ENCODE measurements at places on chromosomes 12 and 14.
A peak's percentile ranks its signal among the peaks of the same experiment; 100 is the strongest.

GRCh38 chr12:1277905-1278304 lies 286.9 kb downstream of the ERC1 start:
- peak; percentile 61 for DNase-seq

DNA sequence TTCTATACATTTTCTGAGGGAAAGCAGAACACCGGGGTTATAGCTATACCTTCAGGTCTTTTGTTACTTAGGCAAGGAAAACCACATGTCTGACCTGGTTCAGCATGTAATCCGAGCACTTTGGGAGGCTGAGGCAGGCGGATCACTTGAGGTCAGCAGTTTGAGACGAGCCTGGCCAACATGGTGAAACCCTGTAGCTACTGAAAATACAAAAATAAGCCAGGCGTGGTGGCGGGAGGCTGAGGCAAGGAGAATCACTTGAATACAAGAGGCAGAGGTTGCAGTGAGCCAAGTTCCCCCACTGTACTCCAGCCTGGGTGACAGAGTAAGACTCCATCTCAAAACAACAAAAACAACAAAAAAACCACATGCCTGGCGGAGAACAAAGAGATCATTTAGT lies 177.6 kb downstream of the ACSS3 start:
- no peak for DNase-seq

DNA sequence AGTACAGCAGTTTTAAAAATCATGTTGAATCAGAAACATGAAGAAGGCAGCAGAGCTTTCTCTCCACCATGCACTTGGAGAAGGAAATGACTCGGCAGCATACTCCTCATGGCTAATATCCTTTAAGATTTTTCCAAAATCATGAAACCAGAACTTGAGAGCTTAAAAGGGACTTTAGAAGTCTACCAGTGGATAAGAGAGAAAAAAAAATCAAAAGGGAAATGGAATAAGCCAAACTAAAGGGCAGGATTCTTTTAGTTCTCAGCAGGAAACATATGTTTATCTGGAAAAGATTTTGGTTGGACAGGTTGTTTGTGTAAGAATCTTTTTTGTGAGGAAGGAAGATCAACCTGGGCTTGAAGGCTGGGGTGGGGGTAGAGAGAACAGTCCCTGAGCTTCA lies 111.8 kb downstream of the PRKCH start:
- DNase-seq, result no peak

- no peak for DNase-seq
These were observed 102.6 kb downstream of the NCOR2 start for GRCh38 chr12:124464830-124465229.

GRCh38 chr14:55773984-55774545 lies 194.1 kb downstream of the KTN1 start:
- DNase-seq, result no peak

- no peak for DNase-seq
These were observed 298.4 kb downstream of the SYT1 start for GRCh38 chr12:79162948-79163347.

DNA sequence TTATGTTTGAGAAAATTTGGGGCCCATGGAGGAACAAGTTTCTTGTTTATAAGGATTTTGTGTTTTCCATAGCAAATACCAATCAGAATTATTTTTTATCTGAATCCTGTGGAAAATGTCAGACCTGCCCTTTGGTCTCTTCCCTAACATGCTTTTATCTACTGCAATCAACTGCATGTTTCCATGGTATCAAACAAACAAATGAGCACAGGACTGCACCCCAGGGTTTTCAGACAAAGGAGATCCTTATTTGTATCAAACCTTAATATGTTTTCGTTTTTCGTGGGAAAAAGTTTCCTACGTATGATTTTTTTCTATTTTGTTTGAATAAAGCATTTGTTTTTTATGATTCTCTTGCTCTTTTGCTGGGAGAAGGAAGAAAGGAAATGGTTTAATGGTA lies 91.1 kb downstream of the GPR135 start:
- DNase-seq, result no peak

GRCh38 chr12:85157035-85157603 lies 121.0 kb downstream of the LRRIQ1 start:
- no peak for DNase-seq

- no peak for DNase-seq
These were observed 225.3 kb downstream of the CNTN1 start for GRCh38 chr12:40917561-40917960.

GRCh38 chr12:80634903-80635302 lies 72.5 kb upstream of the MYF6 start:
- no peak for DNase-seq

DNA sequence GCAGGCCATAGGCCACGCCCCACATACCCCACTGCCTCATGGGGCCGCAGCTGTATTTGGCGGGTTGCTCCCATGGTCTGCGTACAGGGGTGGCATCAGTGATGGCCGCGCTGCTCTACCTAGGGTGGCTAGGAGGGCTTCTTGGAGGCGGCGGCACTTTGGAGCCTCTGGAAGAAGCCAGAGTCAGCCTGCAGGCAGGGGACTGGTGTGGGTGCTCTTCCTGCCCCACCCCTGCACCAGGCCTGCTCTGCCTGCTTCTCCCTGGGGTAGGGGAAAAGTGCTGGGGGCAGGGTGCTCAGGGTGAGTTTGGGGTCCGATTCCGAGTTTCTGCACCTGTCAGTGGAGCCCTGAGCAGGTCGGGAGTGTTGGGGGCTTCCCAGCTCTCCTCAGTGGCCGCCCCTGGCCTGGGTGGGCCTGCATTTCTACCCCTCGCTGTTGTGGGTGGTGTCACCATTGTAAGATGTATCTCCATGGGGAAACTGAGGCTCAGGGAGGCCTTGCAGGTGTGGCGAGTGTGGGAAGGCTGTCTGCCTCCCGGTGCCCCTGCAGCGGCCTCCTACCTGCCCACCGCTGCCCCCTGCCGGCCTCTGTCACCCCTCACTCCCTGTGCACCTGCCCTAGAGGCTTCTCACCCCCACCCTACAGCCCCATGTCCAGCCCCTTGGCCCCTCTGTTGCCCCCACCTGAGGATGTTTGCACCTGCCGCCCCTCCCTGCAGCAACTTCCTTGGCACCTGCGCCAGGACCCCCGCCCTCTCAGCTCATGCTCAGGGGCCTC lies 5.5 kb downstream of the CEP170B start:
- DNase-seq, result no peak

- no peak for DNase-seq
These were observed 35.8 kb downstream of the SLC6A12 start for GRCh38 chr12:177980-178828.

GRCh38 chr12:54407183-54407905 lies 11.7 kb downstream of the ITGA5 start:
- no peak for DNase-seq

- DNase-seq, result no peak
These were observed 39.2 kb downstream of the ACADS start for GRCh38 chr12:120764816-120765215.

GRCh38 chr14:99733540-99734405 lies 49.7 kb downstream of the CYP46A1 start:
- DNase-seq, result no peak

DNA sequence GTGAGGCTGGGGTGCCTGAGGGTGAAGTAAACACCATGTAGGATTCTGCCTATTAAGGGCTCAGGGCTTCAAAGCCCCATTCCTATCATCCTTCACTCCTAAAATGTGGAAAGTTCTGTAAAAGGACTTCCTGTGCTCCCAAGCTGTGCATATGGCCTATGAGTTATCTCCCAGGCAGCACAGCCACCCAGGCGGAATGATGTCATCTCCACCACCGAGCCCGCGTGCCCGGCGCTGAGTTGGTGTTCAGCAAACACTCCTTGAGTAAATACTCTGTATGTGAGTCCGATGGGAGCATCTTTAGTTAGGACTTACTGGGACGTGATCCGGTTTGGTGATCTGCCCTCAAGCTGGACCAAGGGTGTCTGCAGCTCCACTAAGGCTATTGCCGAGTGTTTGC lies 437.3 kb downstream of the MED13L start:
- DNase-seq, result no peak

DNA sequence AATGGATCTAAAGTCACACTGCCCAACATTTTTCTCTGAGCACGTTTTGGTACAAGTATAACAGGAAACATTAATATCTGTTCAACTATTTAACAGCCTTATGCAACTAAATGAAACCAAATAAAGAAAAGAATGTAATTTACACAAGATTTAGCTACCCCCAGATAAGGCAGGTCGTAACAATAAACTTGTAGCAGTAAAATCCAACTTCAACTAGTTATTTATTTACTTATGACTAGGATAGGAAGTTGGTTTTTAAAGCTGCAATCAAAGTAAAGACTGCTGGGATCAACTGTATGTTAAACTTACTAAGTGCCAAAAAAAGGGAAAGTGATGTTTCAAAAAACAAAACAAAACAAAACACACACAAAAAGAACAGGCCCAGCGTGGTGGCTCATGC lies 30.9 kb downstream of the FERMT2 start:
- DNase-seq, result no peak

DNA sequence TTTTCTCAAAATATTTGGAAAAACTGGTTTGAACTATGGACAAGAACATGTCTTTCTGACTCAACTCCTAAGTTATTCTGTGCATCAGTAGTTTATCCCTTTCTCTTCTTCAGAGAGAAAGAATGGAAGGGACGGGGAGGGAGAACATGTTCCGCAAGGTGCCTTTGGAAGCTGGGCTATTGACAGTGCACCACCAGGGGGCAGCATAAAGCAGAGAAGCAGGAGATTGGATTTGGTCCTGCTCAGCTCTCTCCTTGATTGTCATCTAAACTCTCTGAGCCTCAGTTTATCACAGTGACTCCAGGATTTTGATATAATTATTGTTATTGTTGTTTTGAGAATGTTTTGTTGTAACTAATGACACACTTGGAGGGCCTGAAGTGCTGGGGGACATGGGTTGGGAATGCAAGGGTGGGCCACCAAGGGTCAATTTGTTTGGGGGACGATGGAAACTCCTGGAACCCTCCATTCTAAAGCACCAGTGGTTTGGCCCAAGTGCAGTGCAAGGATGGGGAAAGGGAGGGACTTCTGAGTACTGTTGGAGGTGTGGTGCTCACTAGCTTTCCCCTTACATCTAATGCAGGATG lies 45.3 kb upstream of the ANO6 start:
- DNase-seq, result peak; percentile 86

DNA sequence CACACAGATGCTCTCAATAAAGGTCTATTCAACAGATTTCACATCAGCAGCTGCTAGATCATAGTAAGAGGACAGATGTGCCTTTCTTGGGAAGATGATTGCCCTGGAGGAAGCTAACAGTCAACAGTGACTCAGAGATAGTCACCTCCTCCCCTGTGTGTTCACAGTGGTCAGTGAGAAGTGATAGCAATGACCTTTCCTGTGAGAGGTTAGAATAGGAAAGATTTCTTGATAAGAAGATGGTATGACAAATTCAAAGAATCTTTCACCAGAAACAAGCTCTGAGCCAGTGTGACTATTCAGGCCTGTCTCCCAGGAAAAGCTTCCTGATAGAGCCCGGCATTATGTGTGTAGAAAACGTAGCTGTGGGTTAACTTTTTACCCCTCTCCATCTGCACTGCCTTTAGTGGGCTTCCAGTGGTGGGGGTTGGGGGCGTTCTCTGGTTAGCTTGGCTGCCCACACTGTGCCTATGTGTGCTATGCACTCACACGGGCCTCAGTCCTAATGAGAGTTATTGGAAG lies 66.4 kb upstream of the ARHGAP5 start:
- DNase-seq, result no peak

All from GM12865 (cell line).